ENCODE measurements at places on chromosomes 3 and 15. TPM values are rescaled to one million over a fixed set of nuclear protein-coding genes. Genes with fewer than 3 reads are reported as not detected.

The LDHAL6B gene
- not detected for total RNA-seq

The ZNF860 gene
- not detected for total RNA-seq

The KLF15 gene
- total RNA-seq: 0.40 TPM

The C2CD4A gene
- total RNA-seq: 2.6 TPM

The LXN gene
- total RNA-seq: 8.1 TPM

The CLEC3B gene
- not detected for total RNA-seq

The MED12L gene
- total RNA-seq: 1.5 TPM

The ILDR1 gene
- 0.41 TPM for total RNA-seq

The CPLX3 gene
- total RNA-seq: not detected

The FOXB1 gene
- total RNA-seq: 1.5 TPM

The GATM gene
- 1.3 TPM for total RNA-seq

The PLA2G4D gene
- total RNA-seq: not detected

The GUCA1C gene
- not detected for total RNA-seq

The CTDSPL gene
- total RNA-seq: 3.7 TPM

The MITF gene
- total RNA-seq: not detected

DNA sequence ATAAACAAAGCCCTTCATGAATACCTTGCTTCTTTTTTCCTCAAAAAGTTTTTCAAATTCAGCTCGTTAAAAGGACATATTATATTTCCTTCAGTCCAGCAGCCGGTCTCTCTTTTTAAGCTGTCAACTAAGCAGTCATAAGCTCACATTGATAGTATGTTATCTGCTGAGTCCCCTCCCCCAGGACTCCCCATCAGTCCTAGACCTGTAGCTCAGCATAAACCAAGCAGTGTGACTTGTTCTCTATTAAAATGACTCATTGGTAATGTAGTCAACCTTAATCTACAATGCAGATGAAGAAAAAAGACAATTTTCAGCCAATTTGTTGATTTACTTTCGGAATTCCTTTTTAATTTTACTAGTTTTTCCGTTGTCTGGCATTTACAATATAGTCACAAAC lies 483.8 kb downstream of the MECOM start:
- no peak for DNase-seq

- DNase-seq: no peak
Measured at GRCh38 chr3:170470063-170471016, 51.7 kb downstream of the CLDN11 start.

DNA sequence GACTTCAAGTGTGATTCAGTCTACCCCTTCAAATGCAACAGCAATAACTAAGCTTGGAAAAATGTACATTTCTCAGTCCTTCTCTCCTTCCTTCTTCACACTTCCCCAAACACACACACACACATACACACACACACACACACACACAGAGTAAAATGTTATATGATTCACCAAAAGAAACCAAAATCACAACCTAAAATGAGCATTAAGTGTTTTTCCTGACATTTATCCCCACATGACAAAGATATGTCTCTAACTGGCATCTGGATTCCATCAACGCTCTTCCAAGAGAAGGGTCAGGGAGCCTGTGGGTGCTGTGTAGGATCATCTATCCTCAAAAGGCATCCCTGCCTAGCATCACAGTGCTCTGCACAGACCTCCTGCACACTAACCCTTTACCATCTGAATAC lies 21.0 kb downstream of the PDZRN3 start:
- DNase-seq: no peak

- DNase-seq: peak; percentile 56
Measured at GRCh38 chr3:129605203-129605921, 1.1 kb downstream of the PLXND1 start.

- DNase-seq: no peak
Measured at GRCh38 chr3:180383332-180384020, 218.5 kb upstream of the TTC14 start.

DNA sequence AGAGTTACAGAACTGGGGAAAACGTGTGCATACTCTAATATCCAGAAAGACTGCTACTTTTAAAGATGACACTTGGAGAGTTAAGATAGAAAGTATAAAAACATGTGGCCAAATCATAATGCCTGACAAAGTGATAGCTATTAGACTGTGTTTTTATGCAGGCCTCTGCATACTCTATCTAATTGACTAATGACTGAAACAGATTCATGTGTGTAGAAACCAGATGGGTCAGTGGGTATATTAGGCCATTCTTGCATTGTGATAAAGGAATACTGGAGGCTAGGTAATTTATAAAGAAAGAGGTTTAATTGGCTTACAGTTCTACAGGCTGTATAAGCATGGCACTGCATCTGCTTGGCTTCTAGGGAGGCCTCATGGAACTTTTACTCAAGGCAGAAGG lies 71.5 kb downstream of the PPM1L start:
- no peak for DNase-seq

GRCh38 chr3:43298761-43299160 lies 12.4 kb downstream of the SNRK start:
- DNase-seq: no peak

DNA sequence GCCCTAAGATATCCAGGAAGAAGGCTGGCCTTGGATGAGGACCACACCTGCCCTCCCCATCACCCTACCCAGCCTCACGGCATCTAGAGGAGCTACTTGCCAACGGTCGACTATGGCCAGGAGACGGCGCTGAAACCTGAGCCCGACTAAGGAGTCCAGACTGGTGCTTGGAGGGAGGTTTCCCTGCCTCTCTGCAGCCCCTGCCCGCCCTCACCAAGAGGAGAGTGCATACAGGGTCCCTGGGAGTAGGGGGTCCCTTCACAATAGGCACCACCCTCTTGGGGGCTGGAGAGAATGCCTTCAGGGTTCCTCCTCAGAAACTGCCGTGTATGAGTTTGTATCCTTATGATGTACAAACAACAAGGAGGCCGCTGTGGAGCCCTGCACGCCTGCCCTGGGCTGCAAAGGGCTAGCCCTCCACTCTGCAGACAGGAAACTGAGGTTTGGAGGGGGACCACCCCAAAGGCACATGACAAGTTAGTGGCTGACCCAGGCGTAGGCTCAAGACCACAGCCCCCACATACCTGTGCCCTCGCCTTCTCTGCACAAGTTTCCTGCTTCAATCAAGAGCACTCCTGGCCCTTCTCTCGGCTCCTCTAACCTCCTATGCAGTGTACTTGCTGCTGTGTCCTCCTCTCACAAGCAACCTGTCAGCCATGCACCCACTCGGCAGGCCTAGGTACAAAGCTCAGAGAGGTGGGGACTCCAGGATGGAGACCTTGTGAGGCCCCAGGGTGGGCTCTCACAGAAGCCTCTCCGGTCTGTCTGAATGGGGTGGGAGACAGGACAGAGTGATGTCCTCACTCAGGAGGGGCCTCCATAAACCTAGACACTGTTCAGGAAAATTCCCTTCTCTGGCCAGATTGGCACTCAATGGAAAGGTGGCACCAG lies 7.4 kb downstream of the KLF15 start:
- DNase-seq: peak; percentile 5

- no peak for DNase-seq
Measured at GRCh38 chr3:22175947-22176346, 424.9 kb upstream of the ZNF385D start.

GRCh38 chr3:9248522-9249271 lies 749 bp downstream of the SRGAP3 start:
- DNase-seq: no peak

GRCh38 chr3:141191097-141191749 lies 40.4 kb upstream of the PXYLP1 start:
- DNase-seq: no peak

GRCh38 chr3:105686278-105686897 lies 182.4 kb downstream of the CBLB start:
- no peak for DNase-seq

DNA sequence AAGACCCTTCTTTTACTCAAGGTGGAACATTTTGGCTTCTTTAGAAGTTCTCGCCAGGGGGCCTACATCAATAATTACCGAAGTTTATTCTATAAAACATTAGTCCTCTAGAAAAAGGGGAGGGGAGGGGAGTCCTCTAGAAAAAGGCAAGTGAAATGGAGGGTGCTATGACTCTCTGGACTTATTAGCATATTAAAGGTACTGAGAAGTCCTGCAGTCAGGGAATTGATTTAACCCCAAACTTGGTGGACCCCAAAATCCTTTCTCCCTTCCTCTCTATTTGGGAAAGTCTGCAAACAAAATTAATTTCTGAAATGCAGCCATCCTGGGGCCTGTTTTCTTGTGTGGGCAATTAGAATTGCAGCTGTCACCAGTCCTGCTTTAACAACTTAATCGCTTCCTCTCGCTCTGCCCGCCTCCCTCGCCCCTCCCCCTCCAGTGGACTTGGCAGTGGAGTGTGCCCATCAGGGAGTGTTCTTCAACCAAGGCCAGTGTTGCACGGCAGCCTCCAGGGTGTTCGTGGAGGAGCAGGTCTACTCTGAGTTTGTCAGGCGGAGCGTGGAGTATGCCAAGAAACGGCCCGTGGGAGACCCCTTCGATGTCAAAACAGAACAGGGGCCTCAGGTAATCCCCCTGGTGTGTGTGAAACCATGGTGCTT lies 18.9 kb upstream of the LRRK1 start:
- DNase-seq: no peak

DNA sequence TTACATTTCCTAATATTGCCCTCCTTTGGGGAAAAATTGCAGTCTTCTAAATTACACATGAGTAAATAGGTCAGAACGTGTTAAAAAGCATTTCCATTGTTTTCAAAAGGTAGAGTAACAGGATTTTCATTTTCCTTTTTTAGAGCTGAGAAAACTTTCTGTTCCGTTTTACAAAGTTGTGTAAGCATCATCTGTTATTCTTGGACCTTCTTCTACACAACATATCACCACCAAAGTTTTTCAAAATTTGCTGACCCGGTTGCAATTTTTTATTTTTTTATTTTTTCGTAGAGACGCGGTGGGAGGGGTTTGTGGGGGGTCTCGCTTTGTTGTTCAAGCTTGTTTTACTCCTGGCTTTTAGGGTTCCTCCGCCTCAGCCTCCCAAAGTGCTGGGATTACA lies 1.1 kb downstream of the CCDC39 start:
- DNase-seq: no peak

DNA sequence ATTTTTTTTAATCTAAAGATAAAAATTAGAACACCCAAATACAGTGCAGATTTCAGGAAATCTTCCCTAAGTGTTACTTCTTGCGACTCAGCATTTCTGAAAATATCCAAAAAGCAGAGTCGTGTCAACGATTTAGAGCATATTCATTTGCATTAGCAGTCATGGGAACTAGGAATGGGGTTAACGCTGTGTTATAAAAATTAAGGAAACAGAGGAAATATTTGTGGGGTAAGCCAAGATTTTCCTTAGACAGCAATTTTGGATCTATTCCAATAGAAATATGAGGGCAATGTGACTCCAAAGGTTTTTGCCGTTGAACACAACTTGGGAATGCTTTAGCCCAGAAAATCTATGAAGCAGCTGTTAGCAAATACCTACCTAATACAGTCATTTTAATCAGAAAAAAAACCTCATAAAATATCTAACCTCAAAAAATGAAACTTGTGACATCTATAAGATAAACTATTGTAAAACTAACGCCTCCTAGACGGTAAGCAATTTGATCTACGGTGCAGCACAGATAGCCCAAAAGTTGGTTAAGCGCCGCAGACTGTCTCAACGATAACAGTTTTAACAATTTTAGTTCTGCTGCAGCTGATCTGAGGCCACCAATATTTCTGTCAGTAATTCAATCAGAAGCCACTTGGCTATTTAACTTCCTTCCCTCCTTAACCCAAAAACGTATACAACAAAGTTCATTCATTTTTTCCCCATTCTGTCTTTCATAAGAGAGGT lies 5.8 kb upstream of the ATP11B start:
- DNase-seq: no peak

- no peak for DNase-seq
Measured at GRCh38 chr3:45552031-45552793, 42.3 kb upstream of the LIMD1 start.

GRCh38 chr3:173371848-173372487 lies 25.6 kb upstream of the NLGN1 start:
- DNase-seq: no peak

DNA sequence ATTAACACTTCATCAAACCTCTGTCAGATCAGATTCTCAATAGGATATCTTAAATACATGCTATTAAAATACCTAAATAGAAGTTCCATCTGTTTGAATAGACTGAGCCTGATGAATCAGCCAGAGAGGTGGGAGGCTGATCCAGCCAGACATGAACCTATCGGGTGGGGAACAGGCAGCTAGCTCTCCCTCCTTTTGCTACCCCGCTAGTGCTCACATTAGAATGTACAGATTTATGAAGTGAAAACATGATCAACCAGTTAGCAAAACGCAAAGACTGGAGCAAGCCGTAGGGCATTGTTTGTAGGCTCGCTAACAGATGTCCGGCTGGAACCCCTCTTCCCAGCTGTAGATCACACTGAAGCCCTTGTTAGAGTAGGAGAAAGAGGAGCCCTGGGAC lies 54.4 kb downstream of the GTF2E1 start:
- DNase-seq: no peak

DNA sequence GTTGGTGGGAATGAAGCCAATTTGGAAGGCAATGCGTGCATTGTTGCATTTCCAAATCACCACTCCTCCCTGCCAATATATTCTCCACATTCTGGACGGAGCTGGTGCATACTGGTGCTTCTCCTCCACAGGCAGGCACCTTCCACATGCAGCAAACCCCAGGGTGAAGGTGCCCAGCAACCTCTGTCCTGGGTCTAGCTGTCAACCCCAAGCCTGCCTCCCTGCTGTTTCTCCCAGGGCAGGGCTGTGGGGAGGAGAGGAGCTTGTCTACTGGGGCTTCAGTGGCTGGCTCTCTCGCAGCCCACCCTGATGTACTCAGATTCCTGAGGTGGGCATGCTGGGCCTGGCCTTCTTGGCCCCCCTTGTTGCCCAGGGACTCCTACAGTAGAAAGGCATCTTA lies 20.1 kb downstream of the GASK1A start:
- no peak for DNase-seq

- DNase-seq: no peak
Measured at GRCh38 chr15:65881766-65882434, 12.6 kb downstream of the RAB11A start.

DNA sequence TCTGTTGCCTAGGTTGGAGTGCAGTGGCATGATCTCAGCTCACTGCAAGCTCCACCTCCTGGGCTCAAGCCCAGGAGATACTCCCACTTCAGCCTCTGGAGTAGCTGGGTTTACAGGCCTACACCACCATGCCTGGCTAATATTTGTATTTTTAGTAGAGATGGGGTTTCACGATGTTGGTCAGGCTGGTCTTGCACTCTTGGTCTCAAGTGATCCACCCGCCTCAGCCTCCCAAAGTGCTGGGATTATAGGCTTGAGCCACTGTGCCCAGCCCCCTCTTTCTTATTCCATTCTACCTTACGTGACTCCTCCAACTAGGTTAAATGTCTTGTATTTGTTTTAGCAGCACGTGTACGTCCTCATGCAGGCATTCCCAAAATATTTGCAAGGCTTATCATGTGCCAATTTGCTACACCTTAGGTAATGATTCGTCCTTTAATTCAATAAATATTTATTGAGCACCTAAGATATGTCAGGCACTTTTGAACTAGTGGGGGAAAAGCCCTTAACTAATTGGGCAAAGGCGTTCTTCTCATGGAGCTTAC lies 14.9 kb upstream of the MAGI1 start:
- no peak for DNase-seq

- DNase-seq: no peak
Measured at GRCh38 chr3:42214565-42215283, 51.3 kb downstream of the CCK start.

- DNase-seq: peak; percentile 36
Measured at GRCh38 chr3:142270407-142270806, 45.0 kb upstream of the GK5 start.

Measured in activated CD4-positive, alpha-beta memory T cell treated with anti-CD3 and anti-CD28 coated beads for 36 hours (primary cell).